Activated CD4-positive, alpha-beta T cell treated with anti-CD3 and anti-CD28 coated beads, Interleukin-2, Interleukin-6, amounts not matched to agents 100 ng/mL and 50 ng/mL, durations not matched to agents 16 hours and 8 hours (primary cell): ENCODE measurements at places on chromosomes 7 and 10.

DNA sequence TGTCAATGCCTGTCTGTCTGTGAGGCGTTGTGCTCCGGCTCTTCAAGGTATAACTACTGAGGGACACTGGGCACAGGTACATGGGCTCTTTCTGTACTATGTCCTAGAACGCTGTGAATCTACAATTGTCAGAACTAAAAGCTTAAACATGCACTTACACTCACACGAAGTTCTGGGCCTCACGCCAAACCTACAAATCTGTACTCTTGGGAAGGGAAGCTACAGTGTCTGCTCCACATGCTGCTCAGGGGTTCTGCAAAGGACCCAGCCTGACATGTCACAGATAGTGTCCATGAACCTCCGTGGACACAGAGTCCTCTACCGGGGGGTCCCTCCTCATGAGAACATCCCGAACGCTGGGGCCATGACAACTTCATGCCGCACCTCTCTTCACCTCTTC, 268.7 kb downstream of the WDR37 start:
- no peak for DNase-seq

DNA sequence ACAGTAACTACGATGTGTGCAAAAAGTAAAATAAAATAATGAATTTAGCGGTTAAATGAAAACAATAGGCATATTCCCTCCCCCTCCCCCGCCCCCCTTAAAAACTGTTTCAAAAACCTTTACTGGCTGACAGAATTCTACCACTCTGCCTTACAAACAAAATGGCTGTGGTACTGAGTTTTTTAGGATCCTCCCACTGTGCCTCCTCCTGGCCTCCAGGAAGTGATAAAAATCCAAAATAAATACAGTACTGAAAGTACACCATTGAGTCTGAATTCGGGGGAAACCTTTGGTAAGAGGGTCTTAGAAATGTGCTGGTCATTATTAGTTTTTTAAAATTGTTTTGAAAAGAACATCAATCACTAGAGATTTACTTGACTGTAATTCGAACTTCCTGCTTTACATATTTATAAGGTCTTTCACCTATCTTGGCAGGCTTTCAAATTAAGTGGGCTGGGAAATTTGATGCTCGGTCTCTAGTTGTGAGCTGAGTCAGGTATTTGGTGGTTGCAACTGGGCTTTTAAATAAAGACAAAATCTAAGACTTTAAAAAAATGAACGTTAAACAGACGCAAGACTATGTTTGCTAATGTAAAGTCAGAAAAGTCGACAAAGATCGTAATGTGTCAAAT, 32.5 kb upstream of the EPC1 start:
- DNase-seq = peak; percentile 55

- DNase-seq = peak; percentile 9
Measured at GRCh38 chr7:107312418-107312817, 143.6 kb downstream of the HBP1 start.

- no peak for DNase-seq
Measured at GRCh38 chr7:48041653-48041970, 6.3 kb downstream of the C7orf57 start.
